ENCODE measurements at places on chromosomes 5 and 9.

- peak; percentile 86 for DNase-seq
Measured at GRCh38 chr5:178940569-178941360, at the start of gene ZNF454. Gene ZNF454, plus strand, starts transcription at chr5:178941198. Its CDS starts 1,594 bp downstream, at chr5:178942792.

- DNase-seq: no peak
Measured at GRCh38 chr5:179505636-179506261, 44.6 kb upstream of the RUFY1 start.

GRCh38 chr5:178525906-178526732 lies 64.1 kb downstream of the COL23A1 start:
- DNase-seq: no peak

DNA sequence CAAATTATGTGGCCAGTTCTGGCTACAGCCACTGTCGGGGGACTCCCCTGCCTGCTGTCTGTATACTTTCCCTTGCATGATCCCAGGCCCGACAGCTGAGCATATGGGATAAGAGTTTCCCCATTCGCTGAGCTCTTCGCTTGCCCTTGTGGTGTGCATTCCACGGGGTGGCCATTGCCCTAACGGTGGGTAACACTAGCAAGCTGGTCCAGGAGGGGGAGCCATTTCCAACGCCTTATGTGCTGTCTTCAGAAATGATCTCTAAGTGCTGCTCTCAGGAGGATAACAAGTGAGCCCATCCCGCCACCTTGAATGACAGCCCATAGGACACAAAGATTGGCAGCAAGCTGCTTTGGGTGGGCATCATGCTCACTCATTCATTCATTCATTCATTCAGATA lies 190.9 kb downstream of the FSTL4 start:
- DNase-seq: no peak

DNA sequence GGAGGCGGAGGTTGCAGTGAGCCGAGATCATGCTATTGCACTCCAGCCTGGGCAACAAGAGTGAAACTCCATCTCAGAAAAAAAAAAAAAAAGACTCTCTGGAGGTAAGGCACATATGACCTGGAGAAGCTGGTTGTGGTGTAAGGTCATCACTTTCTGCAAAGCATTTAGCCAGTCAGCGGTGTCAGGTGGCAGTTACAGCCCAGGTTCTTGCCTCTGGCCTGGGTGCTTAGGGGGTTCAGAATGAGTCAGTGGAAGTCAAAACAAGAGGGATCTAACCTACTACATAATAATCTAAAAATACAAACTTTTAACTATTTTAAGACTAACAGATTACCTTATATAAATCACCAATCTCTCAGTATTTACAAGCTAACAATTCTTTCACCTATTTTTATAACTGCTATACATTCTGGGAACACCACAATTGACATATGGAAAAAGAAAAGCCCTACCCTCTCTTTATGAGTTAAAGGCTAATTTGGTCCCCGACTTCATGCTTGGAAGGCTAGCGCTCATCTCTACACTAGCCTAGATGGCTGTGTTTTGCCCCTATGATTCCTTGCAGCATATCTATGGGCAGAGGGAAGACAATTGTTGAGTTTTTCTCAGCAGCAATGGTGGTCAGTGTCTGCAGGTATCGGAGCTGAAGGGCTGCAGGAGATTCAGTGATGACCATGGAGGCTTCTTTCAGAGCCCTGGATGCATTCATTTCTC lies 29.2 kb downstream of the STOM start:
- DNase-seq: no peak
